ENCODE measurements at places on chromosomes 7 and 10.

GRCh38 chr7:66518151-66518691 lies 110.5 kb upstream of the KCTD7 start:
- no peak for DNase-seq

DNA sequence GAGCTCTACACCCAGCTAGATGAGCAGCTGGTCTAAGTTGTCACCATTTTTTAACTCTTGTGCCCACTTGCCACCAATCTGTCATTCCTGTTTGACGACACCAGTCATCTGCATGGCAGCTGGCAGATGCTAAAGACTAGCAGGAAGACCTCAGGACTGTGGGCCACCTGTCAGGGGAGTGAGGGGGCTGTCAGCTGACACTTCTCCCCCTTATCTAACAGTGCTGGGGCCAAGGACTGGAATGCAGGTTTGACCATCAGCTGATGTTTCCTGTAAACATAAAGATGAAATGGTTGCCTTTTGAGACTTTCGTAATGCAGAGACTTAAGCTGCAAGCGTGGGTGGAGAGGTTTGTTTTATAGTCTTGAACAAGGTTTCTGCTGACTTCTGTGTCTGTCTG lies 93.5 kb downstream of the WNT2 start:
- DNase-seq, result no peak

GRCh38 chr10:89916468-89917215 lies 215.3 kb downstream of the KIF20B start:
- DNase-seq, result no peak

DNA sequence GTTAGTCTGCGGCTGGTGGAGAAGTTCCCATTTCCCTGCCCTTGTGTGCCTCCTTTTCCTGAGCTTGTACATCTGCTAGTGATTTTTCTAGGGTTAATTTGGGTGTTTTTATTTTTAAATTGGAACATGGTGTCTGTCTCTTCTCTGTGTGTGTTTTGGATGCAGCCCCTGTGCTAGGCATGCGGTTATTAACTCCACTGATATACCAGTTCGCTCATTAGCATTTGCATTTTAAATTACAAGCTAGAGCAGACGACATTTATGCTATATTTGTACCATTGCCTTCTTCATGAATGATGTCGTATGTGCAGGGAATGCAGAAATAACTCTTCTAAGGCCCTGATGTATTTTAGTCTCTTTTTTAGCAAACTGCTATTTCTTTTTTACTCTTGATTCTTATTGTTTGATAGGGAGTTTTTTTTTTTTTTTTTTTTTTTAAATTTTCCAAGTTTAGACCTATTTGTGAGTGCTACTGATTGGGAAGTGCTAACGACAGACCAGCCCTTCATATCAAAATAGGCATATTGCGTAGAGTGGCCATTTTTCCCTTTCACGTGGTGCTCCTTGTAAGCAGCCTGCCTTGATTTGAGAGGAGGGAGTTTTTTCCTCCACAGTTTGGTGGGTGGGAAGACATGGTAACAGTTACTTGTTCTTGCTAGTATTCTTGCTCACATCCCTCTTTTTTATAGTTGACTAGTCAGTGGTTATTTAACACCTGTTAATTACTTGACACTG lies 89.6 kb downstream of the LRRC4 start:
- DNase-seq, result no peak

DNA sequence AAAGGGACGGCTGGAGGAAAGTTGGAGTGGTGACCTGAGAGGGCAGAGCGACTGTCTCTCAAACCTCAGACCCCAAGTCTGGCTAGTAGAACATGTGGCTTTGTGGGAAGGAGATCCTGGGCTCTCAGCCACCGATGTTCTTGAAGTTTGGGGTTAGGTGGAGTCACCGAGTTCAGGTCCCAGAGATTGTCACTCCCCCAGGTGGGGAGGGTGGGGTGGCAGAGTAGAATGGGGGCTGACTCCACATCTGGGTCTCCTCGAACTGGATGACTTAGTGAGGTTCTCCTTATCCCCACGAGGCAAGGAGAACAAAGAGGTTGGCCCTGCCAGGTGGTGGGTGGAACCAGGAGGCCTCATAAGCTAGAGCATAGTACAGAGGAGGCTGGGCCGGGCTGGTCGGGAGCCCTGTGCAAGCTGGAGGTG lies 14.7 kb upstream of the PNLIPRP2 start:
- no peak for DNase-seq

DNA sequence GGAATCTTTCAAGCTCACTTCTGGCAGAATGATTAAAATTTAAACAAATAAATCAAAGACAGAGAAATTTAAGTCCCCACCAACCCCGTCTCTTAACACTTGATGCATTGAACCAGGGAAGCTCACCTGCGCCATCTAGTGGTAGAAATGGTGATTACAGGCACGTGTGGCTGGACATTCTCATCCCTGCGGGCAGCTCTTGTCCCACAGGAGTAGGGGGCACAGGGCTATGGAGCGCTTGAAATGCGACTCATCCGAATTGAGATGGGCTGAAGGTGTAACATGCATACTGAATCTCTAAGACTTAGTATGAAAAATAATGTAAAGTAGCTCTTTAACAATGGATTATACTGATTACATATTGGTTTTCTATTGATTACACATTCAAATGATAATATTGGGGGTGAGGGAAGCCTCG lies 24.8 kb upstream of the SLIT1 start:
- peak; percentile 32 for DNase-seq

Data from stimulated activated naive B cell treated with anti-CD40 and anti-IgM and Interleukin-4, amounts not matched to agents 10 μg/mL and 1 μg/mL and 100 μg/mL, for 72 hours (primary cell).